GM12878 (cell line): ENCODE measurements at places on chromosomes 4 and X. TPM values are rescaled to one million over a fixed set of nuclear protein-coding genes. Genes with fewer than 3 reads are reported as not detected.

GRCh38 chr4:68951078-68951805, at the start of gene UGT2A3:
UGT2A3 (minus strand) TSS chr4:68951804; CDS start chr4:68951760, 44 bp downstream.
- peak; percentile 23 for DNase-seq

- DNase-seq, result no peak
Measured at GRCh38 chr4:2437475-2438215, 18.9 kb downstream of the CFAP99 start.

GRCh38 chr4:83358410-83358809, 23.8 kb upstream of the HPSE start:
- no peak for DNase-seq

DNA sequence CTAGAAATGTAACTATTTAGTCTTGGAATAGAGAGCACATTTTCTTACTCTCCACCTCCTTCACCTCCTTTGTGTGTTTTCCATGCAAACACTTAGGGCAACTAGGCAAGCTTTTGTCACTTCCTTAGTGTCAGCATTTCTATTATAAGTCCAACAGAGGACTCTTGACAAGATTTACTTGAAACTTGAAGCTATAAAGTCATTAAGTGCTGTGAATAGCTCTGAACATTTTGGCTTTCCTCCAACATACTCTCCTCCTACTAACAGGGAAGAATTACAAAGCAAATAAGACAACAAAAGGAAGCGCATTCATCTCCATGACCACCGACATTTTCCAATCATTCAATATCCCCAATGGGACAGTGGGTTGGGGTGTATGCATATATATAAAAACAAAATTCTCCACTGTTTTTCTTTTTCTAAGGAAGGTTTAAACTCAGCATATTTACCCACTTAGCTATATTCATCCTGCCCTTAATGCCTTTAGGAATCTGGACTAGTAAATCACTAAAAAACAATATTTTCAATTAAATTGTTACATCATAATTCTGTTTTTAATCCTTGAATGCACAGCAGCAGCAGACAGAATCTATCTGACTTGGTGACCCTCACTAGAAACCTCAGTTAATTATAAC, 264.6 kb downstream of the SNCA start:
- DNase-seq, result no peak

GRCh38 chr4:182318256-182318655, 75.1 kb downstream of the TENM3 start:
- DNase-seq, result no peak

GRCh38 chr4:184053434-184053833, 148.3 kb downstream of the STOX2 start:
- no peak for DNase-seq

DNA sequence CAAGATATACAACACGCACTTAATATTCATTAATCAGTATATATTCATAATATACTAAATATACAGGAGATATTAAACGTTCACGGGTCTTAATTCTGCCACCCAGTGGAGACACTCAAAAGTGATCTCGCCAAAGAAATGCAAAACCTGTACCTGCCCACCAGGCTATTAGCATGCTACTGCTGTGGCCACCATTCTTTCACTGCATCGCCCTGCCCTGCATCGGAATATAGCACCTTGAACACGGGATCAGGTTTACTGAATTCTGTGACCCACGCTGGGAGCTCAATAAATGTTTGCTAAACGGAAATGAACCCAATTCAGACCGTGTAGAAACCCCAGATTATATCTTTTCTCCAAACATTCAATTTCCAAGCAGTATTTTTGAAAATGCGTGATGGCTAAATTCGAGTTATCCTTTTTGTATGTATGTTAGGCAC, 840 bp upstream of the CLCN3 start:
- DNase-seq, result no peak

- no peak for DNase-seq
Measured at GRCh38 chrX:9955506-9955905, 11.7 kb upstream of the CLDN34 start.

DNA sequence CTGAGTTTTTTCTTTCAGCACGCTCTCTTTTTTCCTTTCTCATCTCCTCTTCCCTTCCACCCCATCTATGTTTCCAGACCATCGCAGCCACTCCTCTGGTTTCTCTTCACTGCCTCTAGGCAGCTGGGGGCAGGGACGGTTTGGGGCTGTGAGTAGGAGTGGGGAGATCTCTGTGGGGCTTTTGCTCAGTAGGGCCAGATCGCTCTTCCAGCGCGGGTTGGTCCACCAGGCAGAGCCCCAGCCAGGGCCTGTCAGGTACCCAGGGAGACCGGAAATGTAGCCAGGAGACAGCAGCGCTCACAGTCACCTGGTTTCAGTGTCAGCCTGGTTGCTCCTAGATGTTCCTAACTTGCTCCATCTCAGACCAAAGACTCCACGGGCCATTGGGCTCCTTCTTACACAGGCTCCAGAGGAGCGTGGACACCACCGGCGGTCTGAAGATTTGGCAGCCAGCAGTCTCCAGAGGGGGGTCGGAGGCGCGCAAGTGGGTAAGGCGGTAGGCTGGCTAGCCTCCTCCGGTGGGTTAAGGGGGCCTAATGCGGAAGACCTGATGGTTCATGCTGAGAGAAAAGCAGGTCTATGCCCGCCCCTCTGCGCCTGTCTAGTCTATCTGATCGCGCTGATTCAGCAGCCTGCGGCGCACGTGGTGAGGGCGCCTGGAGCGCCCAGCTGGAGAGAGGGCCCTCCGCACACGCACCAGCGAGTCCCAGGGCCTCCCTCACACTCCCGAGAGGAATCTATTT, 1.8 kb downstream of the FGF5 start:
- no peak for DNase-seq

DNA sequence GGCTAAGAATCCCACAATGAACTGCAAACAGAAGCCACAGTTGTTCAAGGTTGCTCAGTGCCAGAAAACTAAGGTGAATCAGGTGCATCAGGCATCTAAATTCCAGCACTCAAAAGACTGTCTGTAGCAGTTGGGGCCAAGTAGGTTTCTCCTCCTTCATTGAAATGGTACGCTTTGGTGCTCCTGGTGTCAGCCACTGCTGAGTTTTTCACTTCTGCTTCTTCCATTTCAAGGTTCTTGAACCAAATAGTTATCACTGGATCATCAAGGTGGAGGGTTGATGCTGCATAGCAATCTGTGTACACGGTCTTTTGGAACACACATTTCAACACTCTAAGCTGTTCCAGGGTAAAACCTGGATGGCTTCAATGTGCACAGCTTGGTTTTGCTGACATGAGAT, 74.4 kb downstream of the TMA16 start:
- no peak for DNase-seq

- no peak for DNase-seq
Measured at GRCh38 chrX:14228611-14229010, 198.9 kb upstream of the GEMIN8 start.

DNA sequence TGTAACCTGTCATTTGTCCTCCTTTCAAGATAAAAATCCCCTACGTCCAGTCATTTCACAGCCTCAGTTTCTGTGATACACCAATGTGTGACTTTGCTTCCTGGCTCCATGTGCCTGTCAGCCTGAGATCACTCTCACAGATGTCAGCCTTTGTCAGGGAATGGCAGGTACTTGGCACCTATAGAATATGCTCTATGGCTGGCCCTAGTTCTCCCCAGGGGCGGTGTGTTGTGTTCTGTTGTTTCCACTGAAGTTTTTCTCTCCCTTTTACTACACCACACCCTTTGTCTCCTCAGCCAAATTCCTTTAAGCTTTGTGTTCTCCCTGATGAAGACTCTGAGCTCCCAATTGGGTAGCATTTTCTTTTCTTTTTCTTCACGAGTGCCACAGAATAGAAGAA, 81.7 kb downstream of the ALPK1 start:
- DNase-seq, result no peak

- no peak for DNase-seq
Measured at GRCh38 chrX:154748712-154749339, 2.1 kb downstream of the GAB3 start.

- DNase-seq, result no peak
Measured at GRCh38 chr4:67542076-67542475, 3.2 kb downstream of the CENPC start.

- DNase-seq, result no peak
Measured at GRCh38 chrX:18861511-18861910, 122.4 kb downstream of the PHKA2 start.

DNA sequence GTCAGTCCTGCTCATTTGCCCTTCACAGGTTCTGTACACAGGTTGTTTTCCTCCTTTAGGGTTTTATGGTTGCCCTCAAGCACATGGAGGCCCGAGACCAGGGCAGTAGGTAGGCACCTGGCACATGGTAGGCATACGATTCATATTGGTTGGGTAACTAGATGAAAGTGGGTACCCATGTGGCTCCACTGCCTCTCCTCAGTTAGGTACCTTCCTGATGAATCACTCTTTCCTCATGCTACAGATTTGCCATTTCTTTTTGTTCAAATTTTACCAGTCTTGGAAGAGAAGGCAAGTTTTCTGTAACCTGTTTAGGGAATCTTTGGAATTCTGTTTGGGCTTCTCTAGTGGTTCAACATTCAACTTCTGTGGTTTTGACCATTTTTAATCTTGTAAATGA, 121.3 kb downstream of the FHIP1A start:
- DNase-seq, result no peak

- DNase-seq, result no peak
Measured at GRCh38 chrX:155673338-155673737, 60.6 kb upstream of the TMLHE start.

DNA sequence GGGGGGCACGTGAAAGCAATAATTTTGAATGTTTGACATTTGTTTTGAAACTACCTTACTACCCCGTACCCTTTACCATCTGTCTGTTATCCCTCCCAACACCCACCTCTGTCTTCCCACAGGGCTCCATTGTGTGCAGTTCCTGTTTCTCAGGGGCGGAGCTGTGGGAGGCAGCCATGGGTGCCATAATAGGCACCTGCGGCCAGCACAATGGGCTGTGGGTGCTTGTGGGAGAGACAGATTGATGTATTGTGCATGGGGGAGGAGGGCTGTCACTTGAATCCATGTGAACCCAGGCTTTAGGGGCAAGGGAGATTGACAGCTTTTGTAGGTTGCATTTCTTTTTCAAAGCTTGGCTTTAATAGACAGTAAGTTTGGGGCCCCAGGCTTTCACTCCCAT, 122.6 kb upstream of the CXorf66 start:
- DNase-seq, result no peak

DNA sequence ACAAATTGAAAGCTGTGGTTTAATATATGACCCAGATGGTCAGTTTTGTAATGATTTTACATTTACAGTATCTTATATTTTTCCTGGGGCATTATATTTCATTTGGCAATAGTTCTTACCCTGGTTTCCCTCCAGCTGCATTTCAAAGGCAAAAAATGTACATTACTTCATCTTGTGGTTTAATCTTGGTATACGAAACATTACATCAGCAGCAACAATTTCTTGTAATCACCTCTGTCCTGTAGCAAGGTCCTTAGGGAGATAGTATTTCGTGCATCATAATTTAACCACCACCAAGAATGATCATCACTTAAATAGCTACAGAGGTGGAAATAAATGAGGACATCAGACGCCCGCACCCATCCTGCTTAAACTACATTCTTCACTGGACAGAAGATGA, 48.8 kb downstream of the HS6ST2 start:
- DNase-seq, result no peak

GRCh38 chr4:38184404-38184803, 224.2 kb downstream of the PTTG2 start:
- DNase-seq, result no peak

The SMPX gene
- total RNA-seq, result not detected in 2 replicates

The CNGA1 gene
- 4.8 and 5.1 TPM in 2 replicates for total RNA-seq

The KLHL13 gene
- 13.5 and 14.7 TPM in 2 replicates for total RNA-seq

The XAGE2 gene
- not detected in 2 replicates for total RNA-seq

The SASH3 gene
- total RNA-seq, result 183 and 191 TPM in 2 replicates

The MOB1B gene
- 10.8 and 11.4 TPM in 2 replicates for total RNA-seq

The FAM9C gene
- total RNA-seq, result not detected in 2 replicates

The CXCL6 gene
- not detected in 2 replicates for total RNA-seq

The SH3D19 gene
- 0.24 and 0.33 TPM in 2 replicates for total RNA-seq

The MAGEA9B gene
- not detected in 2 replicates for total RNA-seq

The NUDT11 gene
- total RNA-seq, result not detected in 2 replicates
